AG08396 (cell line): ENCODE measurements at places on chromosomes 1 and 21.
A peak's percentile ranks its signal among the peaks of the same experiment; 100 is the strongest.

GRCh38 chr1:224922404-224923164 is 6.9 kb upstream of the DNAH14 start:
- DNase-seq, result peak; percentile 52

GRCh38 chr21:41765973-41766882 is 624 bp downstream of the RIPK4 start:
- DNase-seq, result no peak

- DNase-seq, result no peak
Observed at GRCh38 chr1:1920608-1921458, 1.8 kb upstream of the TMEM52 start.

- DNase-seq, result peak; percentile 84
Observed at GRCh38 chr1:22025368-22026155, 24.1 kb downstream of the CELA3A start.

GRCh38 chr1:218665221-218665620 is 320.1 kb downstream of the TGFB2 start:
- peak; percentile 46 for DNase-seq

DNA sequence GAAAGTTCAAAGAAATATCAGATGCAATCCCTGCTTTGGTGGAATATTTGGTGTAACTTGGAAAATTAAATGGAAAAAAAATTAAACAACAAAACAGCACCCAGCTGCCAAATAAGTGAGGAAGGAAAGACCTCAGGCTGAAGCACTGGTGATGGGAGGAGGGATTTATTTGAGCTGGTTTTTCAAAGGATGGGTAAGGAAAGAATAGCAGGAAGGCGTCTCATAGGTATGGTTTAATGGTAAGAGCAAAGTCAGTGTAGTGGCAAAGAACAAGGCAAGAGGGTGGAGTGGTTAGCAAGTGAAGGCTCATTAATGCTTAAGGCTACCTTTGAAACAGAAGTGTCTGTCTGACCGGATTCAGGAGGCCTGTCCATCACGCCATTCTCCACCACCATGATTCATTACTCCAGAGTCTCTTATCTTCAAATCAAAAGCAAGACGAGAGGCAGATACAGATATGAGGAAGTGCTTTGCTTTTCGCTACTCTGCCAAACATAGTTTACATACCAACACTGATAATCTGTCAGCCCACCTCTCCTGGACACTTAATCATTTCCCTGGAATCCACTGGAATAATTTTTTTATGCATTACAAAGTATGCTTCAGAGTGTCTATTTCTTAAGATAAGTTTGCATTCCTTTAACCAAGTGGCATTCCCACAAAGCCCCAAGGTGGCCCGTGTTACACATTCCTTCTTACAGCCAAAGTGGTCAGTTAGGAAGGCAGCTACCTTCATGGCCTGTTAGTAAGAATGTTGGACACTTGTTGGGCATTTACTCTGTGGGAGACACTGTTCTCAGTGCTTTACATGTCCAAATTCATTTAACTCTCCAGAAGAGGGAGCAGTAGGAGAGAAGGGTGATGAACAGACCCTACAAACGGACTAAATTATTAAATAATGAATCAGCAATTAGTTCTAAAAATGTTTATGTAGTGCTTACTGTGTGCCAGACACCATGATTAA is 146.6 kb downstream of the ROR1 start:
- DNase-seq, result peak; percentile 37

GRCh38 chr1:87179851-87180519 is 148.7 kb upstream of the LMO4 start:
- no peak for DNase-seq

GRCh38 chr1:81232420-81232819 is 568.3 kb upstream of the ADGRL2 start:
- no peak for DNase-seq

GRCh38 chr1:1219341-1219740 is 5.4 kb upstream of the TNFRSF4 start:
- no peak for DNase-seq

DNA sequence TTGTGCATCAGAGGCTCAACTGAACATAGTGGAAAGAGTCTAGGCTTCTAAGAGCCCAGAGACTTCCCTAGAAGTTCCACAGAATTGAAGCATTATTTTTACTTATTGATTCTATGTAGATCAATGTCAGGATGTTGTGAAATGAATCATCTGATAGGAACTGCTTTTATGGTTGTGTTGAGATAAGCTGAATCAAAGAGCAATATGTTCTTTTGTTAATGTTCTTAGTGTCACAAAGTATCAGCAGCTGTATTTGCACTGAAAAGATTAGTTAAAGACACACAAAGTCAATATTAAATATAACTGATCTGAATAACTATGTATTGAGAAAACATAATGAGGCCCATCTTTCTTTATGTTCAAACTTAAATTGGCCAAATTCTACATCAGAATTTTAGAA is 430.7 kb upstream of the ZRANB2 start:
- DNase-seq, result no peak

- DNase-seq, result no peak
Observed at GRCh38 chr1:52862666-52863458, 20.3 kb downstream of the ZYG11A start.

- DNase-seq, result no peak
Observed at GRCh38 chr1:42266253-42267135, 68.5 kb downstream of the FOXJ3 start.

- no peak for DNase-seq
Observed at GRCh38 chr1:94285031-94285654, 47.8 kb upstream of the ARHGAP29 start.

- DNase-seq, result no peak
Observed at GRCh38 chr1:229298887-229299503, 28.1 kb downstream of the RAB4A start.

DNA sequence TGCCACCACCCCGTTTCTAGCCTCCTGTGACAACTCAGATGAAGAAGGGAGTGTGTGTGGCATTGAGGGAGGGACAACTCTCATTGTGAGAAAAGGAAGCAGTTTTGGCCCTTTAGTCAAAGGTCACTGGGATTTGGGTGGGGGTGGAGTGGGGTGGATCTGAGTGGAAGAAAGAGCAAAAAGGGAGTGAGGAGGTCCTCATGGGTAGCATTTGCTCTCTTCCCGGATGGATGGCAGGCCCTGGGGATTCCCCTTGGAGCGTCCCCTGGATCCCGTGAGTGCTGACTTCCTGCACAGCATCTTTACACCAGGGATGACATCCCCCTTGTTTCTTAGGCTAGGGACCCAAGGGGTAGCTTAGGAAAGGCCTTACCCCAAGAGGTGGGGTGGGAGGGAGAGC is 460 bp downstream of the SERPINC1 start:
- no peak for DNase-seq

DNA sequence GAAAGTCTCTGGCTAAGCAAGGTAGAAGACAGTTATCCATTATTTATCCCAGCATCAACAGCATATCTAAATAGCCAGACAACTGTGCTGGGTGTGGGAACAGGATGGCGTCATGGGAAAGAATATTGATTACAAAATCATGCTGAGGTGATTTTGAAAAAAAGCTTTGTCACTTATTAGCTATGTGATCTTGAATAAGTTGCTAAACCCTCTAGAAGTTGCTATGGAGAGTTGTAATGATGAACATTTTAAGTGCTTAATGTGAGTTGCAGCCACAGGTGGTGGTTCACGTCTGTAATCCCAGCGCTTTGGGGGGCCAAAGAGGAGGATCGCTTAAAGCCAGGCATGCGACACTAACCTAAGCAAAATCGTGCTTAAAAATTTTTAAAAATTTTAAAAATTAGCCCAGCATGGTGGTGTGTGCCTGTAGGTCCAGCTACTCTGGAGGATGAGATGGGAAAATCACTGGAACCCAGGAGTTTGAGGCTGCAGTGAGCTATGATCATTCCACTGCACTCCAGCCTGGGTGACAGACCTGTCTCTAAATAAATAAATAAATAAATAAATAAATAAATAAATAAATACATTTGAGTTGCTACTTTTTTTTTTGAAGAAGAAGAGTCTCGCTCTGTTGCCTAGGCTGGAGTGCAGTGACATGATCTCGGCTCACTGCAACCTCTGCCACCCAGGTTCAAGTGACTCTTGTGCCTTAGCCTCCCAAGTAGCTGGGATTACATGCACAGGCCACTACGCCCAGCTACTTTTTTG is 33.6 kb downstream of the WNT2B start:
- no peak for DNase-seq

DNA sequence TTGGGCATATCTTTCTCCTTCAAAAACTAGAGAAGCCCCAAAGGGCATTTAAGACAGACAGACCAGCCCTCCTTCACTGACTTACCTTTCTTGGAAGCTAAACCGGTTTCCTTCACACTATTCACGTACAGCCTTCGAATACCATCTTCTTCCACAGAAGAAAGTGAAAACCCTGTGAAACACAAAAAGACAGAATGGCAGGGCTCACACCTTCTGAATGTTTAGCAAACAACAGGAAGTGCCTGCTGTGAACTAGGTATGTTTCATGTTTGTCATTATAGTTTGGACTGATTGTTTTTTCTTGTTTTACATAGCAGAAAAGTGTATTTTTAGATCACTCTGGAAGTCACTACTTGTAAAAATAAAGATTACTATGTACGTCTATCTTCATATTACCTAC is 148.6 kb upstream of the KRTAP19-8 start:
- no peak for DNase-seq

DNA sequence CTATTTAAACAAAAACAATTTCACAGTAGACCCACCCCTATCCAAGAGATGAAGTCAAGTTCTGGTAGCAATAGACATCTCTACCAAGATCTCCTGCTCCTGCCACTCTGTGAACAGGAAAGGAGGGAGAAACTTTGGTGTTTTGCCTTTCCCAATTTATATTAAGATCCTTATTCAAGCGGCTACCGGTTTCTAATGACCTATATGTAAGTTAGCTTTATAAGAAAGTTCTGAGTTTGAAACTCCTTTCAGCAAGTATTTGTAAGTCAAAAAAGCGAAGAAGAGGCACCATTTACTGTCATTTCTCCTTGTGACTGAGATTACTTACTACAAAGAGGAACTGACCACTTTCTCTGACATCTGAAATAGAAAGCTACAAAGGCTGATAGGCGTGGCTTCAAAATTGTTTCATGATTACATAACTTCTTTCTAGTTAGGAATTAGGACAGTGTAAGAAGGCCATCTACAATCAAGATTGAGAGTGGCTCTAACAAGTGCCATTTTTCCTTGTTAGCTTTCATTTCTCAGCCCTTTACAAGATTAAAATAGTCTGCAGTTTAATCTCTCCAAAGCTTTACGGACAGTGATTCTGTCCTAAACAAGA is at the start of gene MNDA:
Gene MNDA, plus strand, starts transcription at position 448 of the 604 bp plus-strand sequence. CDS start 10,803 bp downstream, outside the sequence.
- no peak for DNase-seq

GRCh38 chr1:185694081-185694480 is 40.1 kb upstream of the HMCN1 start:
- DNase-seq, result no peak
